A549 treated with RU486 at 1 μM for 4 hours (cell line): ENCODE measurements at places on chromosomes 6 and 20. TPM values are rescaled to one million over a fixed set of nuclear protein-coding genes. Genes with fewer than 3 reads are reported as not detected.

Gene DNAJC5
- total RNA-seq, result 23.4 to 32.0 TPM (median 28.7 TPM) in 5 replicates

Gene MYH7B
- 0.03 to 0.04 TPM in 2 of 5 replicates, not detected in the others for total RNA-seq

Gene ARFGAP1
- total RNA-seq, result 57.3 to 98.5 TPM (median 82.3 TPM) in 5 replicates

Gene AGPAT4
- 2.5 to 5.5 TPM (median 3.9 TPM) in 5 replicates for total RNA-seq

Gene KCNK17
- not detected in 5 replicates for total RNA-seq

Gene SRSF6
- 104 to 119 TPM (median 108 TPM) in 5 replicates for total RNA-seq

Gene MRPS18B
- total RNA-seq, result 67.0 to 111 TPM (median 71.7 TPM) in 5 replicates

Gene SGK2
- total RNA-seq, result 10.2 to 11.0 TPM (median 10.6 TPM) in 5 replicates

Gene KHDC1L
- total RNA-seq, result 0.25 to 0.51 TPM (median 0.39 TPM) in 4 of 5 replicates, not detected in the other

Gene PNLDC1
- 0.11 TPM in 1 of 5 replicates, not detected in the others for total RNA-seq

Gene IFT52
- 25.4 to 35.5 TPM (median 31.5 TPM) in 5 replicates for total RNA-seq

Gene TRIM15
- total RNA-seq, result 0.20 TPM in 1 of 5 replicates, not detected in the others

Gene COX4I2
- not detected in 5 replicates for total RNA-seq

Gene SEL1L2
- total RNA-seq, result not detected in 5 replicates

Gene NKX2-4
- 0.06 TPM in 1 of 5 replicates, not detected in the others for total RNA-seq

Gene SPTLC3
- total RNA-seq, result 0.02 to 0.44 TPM in 2 of 5 replicates, not detected in the others

Gene RBPJL
- not detected in 5 replicates for total RNA-seq

Gene ROMO1
- 307 to 374 TPM (median 332 TPM) in 5 replicates for total RNA-seq

Gene FAM83C
- 0.05 to 0.13 TPM (median 0.09 TPM) in 4 of 5 replicates, not detected in the other for total RNA-seq

Gene PRRT1
- 0.59 to 0.97 TPM (median 0.74 TPM) in 5 replicates for total RNA-seq

Gene MEP1A
- total RNA-seq, result not detected in 5 replicates

Gene KHDRBS2
- total RNA-seq, result not detected in 5 replicates

Gene KHDC1
- 2.2 to 4.0 TPM (median 3.5 TPM) in 5 replicates for total RNA-seq

Gene UBE3D
- 3.8 to 4.9 TPM (median 4.5 TPM) in 5 replicates for total RNA-seq

Gene GABRR2
- not detected in 5 replicates for total RNA-seq

Gene PI3
- total RNA-seq, result 2.2 to 3.6 TPM (median 3.5 TPM) in 5 replicates

Gene XRN2
- 84.8 to 121 TPM (median 98.4 TPM) in 5 replicates for total RNA-seq

Gene R3HDML
- total RNA-seq, result 0.14 to 0.40 TPM (median 0.32 TPM) in 5 replicates

Gene DEFB121
- total RNA-seq, result not detected in 5 replicates

Gene ENPP4
- total RNA-seq, result 0.29 to 0.41 TPM (median 0.29 TPM) in 4 of 5 replicates, not detected in the other

Gene TFAP2B
- total RNA-seq, result not detected in 5 replicates

Gene ZNF343
- 13.1 to 16.7 TPM (median 13.7 TPM) in 5 replicates for total RNA-seq

Gene C6orf132
- total RNA-seq, result 0.96 to 2.0 TPM (median 1.3 TPM) in 5 replicates

Gene BEND6
- total RNA-seq, result 0.53 to 1.6 TPM (median 0.88 TPM) in 5 replicates

Gene CAP2
- total RNA-seq, result 12.2 to 15.0 TPM (median 12.9 TPM) in 5 replicates

Gene DEK
- total RNA-seq, result 67.2 to 116 TPM (median 91.0 TPM) in 5 replicates

Gene THBS2
- total RNA-seq, result 0.02 TPM in 1 of 5 replicates, not detected in the others

Gene KCNK5
- total RNA-seq, result 1.0 to 1.7 TPM (median 1.4 TPM) in 5 replicates

Gene OVOL2
- 0.16 to 0.43 TPM (median 0.19 TPM) in 4 of 5 replicates, not detected in the other for total RNA-seq

Gene BPIFB1
- total RNA-seq, result 0.13 to 0.19 TPM in 2 of 5 replicates, not detected in the others

Gene CLVS2
- total RNA-seq, result 0.05 to 0.13 TPM (median 0.11 TPM) in 4 of 5 replicates, not detected in the other

Gene TRAPPC3L
- total RNA-seq, result not detected in 5 replicates

Gene RHAG
- total RNA-seq, result 0.09 to 0.10 TPM in 2 of 5 replicates, not detected in the others

Gene NKAPL
- total RNA-seq, result not detected in 5 replicates

Gene ZC2HC1B
- total RNA-seq, result not detected in 5 replicates

Gene SRMS
- not detected in 5 replicates for total RNA-seq

Gene CDH4
- total RNA-seq, result 5.7 to 9.4 TPM (median 7.8 TPM) in 5 replicates

Gene TCP11
- total RNA-seq, result not detected in 5 replicates

Gene RIPPLY2
- total RNA-seq, result 0.46 to 0.91 TPM (median 0.84 TPM) in 3 of 5 replicates, not detected in the others

Gene ADGRF5
- total RNA-seq, result not detected in 5 replicates

Gene RSPO3
- 86.4 to 127 TPM (median 99.4 TPM) in 5 replicates for total RNA-seq

Gene ELOVL4
- total RNA-seq, result 1.2 to 1.9 TPM (median 1.6 TPM) in 5 replicates

Gene PGC
- not detected in 5 replicates for total RNA-seq

Gene PTK6
- total RNA-seq, result 1.8 to 3.3 TPM (median 2.4 TPM) in 5 replicates

Gene C6orf15
- not detected in 5 replicates for total RNA-seq

Gene UNC5CL
- total RNA-seq, result 0.30 to 0.57 TPM (median 0.42 TPM) in 5 replicates

Gene LIME1
- total RNA-seq, result 3.3 to 10.2 TPM (median 8.5 TPM) in 5 replicates

Gene RAET1G
- total RNA-seq, result 7.3 to 13.0 TPM (median 9.7 TPM) in 5 replicates
